ENCODE measurements at places on chromosomes 2 and 18. TPM values are rescaled to one million over a fixed set of nuclear protein-coding genes. Genes with fewer than 3 reads are reported as not detected.

DNA sequence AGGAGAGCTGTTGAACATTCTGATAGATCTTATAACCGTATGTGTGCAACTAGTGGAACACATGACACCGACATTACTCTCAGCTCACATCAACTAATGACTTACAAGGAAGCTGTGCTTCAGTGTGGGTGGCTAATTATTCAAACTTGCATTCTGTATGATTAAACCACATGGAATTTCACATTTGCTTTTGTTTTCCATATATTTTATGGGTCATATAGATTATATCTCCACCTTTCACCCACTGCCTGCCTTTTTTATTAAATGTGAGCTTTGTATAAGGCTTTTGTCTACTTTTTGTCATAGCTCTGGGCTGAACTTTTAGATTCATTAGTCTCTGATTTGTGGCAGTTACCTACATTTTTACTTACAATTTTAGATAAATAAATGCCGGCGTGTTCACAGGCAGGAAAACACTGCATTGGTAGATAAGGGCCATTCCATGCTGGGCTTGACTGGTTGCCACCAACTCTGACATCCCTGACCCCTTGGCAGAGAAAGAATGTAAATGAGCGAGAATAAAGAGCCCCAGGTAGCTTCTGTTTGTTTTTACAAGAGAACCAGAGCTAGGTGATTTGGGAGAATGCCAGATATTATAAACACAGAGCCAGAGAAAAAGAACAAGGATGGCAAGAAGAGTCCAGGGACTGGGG is 35.7 kb downstream of the LYPD6 start:
- DNase-seq = peak; percentile 53

DNA sequence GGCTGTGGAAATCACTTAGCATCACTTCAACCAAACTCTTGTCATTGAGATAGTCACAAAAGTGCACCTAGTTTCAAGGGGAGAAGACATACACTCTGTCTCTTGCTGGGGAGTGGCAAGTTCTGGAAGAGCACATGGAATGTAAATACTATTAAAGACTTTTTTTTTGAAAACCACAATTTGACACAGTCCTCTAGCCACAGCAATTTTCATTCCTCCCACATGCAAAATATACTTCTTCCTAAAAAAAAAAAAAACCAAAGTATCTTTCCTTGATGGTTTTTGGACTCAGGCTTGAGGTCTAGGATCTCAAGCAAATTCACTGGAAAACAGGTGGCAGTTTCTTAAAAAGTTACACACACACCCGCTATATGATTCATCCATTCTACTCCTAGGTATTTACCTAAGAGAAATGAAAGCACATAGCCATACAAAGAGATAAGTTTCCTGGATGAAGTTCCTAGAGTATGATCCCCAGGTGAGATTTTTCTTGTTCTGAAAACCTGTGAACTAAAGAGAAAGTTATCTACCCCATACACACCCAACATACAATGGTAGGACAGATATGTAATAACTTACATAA is 295.8 kb downstream of the SP3 start:
- no peak for DNase-seq

DNA sequence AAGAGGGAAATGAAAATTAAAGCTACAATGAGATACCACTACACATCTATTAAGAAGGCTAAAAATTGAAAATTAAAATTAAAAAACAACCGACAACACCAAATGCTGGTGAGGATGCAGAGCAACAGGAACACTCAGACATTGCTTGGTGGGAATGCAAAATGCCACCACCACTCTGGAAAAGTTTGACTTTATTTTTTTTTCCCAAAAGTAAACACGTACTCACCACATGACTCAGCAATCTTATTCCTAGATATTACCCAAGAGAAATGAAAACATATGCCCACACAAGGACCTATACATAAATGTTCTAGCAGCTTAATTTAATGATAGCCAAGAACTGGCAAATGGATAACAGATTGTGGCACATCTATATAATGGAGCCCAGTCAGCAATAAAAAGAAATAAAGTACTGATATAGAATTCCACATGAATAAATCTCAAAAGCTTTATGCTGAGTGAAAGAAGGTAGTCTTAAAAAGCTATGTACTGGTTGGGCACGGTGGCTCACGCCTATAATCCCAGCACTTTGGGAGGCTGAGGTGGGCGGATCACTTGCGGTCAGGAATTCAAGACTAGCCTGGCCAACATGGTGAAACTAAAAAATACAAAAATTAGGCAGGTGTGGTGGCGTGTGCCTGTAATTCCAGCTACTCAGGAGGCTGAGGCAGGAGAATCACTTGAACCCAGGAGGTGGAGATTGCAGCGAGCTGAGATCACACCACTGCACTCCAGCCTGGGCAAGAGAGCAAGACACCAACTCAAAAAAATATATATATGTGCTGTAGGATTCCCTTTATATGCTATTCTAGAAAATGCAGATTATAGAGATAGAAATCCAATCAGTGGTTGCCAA is 4.2 kb upstream of the PROC start:
- no peak for DNase-seq

TMEM247 gene
- total RNA-seq = not detected

FLACC1 gene
- 2.3 TPM for total RNA-seq

- no peak for DNase-seq
Observed at GRCh38 chr2:85042330-85042729, 71.4 kb downstream of the KCMF1 start.

DNA sequence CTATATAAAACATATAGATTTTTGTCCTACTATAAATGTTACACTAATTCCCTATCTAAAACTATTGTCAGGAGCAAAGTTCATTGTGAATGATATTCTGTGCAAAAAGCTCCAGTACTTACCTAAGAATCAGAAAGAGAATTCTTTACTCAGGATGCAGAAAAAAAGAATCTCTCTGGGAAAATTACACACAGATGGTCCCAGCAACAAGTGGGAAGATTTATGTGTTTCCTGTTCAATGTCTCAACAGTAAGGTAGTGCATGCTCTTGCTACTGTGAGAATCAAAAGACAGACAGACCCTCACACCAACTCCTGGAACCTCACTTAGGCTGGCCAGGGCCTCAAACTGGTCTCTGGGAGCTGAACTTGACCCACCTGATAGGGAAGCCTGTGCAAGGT is 11.2 kb upstream of the NAPG start:
- DNase-seq = no peak

DNA sequence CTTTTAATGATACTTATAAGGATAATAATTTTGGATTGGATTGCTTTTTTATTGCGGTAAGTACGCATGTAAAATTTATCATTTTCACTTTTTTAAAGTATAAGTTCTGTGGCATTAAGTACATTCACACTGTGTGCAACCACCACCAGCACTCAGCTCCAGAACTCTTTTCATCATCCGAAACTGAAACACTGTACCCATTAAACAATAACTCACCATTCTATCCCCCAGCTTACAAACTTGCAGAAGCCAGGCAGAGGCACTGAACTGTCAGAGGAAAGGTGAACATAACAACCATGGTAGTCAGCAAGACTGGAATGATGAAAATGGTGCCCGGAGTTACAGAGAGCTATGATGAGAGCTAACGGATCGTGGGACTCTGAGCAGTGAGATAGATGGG is 465.9 kb downstream of the ADCYAP1 start:
- DNase-seq = no peak

DBI gene
- total RNA-seq = 51.4 TPM

GRCh38 chr2:201777869-201778268 is 2.9 kb downstream of the ALS2 start:
- no peak for DNase-seq

DNA sequence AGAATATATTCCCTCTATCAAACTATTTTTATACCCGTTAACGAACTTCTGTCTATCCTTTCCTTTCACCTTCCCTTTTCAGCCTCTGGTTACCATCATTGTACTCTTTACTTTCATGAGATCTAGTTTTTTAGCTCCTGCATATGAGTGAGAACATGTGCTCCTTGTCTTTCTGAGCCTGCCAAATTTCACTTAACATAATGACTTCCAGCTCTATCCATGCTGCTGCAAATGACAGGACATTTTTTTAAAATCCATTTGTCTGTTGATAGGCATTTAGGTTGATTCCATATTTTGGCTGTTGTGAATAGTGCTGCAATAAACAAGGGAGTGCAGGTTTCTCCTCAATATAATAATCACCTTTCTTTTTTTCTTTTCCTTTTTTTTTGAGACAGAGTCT is 8.2 kb upstream of the CCDC195 start:
- no peak for DNase-seq

DNA sequence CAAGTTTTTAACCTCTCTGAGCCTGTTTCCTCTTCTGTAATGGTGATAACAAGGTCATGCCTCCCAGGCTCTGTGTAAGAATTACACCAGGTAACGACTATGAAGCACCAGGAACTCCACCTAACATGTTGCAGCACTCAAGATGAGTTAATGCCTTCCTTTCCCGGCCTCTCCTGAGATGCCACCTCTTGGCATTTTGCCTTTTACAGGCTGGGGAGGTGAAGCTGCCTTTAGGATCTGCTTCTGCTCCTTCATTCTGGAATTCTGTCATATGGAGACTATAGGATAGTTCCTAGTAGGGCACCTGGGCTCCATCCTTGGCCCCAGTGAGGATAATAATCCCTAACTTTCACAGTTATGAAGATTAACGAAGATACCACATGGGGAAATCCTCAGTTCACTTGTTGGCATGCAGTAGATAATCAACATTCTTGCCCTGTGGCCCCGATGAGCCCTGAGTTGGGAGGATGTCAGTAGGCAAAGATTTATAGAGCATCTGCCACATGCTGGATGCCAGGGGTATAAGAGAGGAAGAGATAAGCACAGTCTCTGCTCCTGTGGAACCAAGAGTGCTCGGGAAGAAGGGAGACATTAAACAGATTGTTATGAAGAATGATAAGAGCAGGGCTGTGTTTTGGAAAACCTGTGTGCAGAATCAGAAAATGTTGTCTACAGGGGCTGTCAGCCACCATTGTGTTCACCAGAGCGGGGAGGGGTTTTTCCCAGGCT is 43.9 kb upstream of the KCNF1 start:
- DNase-seq = no peak

CCDC74B gene
- total RNA-seq = 0.99 TPM

DNA sequence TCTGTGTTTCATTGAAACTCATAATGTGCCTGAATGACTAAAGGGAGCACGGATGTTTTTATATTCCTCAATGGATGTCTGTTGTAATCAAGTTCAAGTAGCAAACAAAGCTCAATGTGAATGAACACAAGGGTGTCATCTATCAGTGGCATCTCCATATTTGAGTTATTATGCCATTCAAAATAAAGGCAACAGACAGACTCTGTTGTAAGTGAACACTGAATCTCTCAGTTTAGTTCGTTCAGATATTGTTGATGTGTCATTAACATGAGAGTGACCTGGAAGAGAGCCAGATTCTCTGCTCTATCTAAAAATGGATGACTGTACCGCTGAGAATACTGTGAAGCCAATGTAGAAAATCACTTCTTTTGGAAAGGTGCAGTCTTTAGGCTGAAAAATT is 118.7 kb downstream of the NUP35 start:
- no peak for DNase-seq

DNA sequence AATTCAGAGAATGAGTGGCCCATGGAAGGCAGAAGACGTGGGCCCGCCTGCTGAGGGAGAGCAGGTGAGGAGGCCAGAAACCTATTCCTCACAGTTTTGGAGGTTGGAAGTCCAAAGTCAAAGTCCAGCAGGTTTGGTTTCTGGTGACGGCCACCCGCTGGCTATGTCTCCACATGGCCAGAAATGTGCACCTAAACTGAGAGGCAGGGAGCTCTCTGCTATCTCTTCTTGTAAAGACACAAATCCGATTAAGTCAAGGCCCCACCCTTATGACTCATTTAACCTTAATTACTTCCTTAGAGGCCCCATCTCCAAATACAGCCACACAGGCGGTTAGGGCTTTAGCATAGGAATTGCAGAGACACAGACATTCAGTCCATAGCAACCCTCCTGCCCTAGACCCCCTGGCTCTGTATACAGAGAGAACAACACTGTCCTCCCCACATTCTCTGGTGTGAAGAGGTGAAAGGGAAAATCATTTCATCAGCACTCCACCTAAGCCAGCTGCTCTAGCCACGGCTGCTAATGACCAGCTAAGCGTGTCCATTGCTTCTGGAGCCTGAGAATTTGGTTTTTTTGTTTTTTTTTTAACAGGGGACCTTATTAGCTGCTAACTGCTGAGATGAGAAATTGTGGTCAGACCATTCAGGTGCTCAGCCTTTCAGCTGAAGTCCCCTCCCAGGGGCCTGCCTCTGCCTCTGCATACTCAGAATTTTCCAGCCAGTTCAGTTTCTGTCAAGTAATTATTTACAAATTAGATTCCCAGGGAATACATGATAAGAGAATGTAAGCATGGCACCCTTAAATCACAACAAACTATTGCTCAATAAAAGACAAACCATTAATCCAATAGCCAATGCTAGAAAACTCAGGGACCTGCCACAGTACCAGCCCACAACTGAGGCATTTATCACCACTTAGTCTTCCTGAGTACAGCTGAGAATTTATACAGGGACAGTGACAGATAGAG is 368.7 kb upstream of the ID2 start:
- no peak for DNase-seq

- no peak for DNase-seq
Observed at GRCh38 chr2:241844831-241845578, 13.7 kb downstream of the PDCD1 start.

DNA sequence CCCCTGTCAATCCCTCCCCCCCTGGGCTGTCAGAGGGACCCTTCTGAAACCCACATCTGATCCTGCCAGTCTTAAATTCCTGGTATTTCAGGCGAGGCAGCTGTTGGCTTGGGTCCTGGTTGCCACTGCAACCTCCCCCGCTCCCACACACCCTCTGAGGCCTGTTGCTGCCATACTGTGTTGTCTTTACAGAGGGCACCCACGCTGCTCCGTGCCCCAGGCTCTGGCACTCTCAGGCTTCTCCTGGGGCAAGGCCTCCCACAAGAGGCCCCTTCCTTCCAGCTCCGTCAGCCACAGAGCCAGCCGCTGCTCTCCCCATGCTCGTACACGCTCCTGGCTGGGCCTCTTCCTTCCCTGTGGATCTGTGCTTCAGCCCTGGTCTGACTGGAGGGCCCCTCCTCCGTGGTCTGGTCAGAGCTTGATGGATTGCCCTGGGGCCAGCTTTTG is 8.6 kb downstream of the CABLES1 start:
- no peak for DNase-seq

DNA sequence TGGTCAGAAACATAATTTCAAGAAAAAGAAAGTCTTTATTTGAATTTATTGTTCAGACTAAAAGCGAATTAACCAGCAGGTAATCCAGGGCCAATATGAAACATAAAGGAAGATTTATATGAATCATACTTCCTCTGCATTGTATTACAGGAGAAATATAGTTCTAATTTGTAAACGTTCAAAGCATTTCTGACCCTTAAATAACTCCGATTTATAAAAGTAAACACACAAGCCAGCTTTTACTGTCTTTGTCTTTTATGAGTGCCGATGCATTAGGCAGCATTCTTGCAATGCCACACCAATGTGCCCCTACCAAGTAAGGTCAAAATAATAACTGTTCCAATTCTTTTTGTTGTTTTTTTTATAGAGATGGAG is 118.8 kb upstream of the RBBP8 start:
- DNase-seq = no peak

All from body of pancreas (tissue), 4 donors.